NCI-H2029 treated with DMSO at 0.1 percent for 48 hours (cell line): ENCODE measurements at places on chromosomes 4 and X.
A peak's percentile ranks its signal among the peaks of the same experiment; 100 is the strongest.

DNA sequence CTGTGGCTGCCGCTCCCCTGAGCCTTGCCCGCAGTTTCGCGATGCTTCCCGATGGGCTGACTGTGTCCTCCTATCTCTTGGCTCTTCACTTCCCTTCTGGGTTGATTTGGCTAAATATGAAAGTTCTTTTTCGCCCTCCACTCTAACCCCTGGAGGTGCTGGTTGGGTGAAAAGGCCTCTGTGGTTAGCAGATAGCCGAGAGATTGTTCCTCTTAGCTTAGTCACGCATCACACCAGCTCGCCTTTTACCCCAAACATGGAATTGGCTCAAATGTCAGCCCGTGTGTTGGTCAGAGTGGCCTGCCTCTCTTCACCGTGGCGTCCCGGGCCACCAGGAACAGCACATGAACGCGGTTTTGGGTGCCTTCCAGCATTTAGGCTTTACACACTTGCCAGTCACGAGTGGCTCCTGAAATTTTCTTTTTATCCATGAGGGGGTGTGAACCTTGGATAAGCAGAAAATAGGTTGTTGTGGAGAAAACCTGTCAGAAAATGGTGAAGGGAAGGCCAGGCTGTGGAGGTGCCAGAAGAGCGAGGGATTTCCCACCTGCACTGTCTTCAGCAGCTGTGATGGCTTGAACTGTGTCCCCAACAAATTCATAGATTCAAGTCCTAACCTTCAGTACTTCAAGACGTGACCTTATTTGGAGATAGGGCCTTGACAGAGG, 8.9 kb downstream of the CLCN4 start:
- DNase-seq = no peak

GRCh38 chr4:129916991-129917390, 821.0 kb downstream of the C4orf33 start:
- DNase-seq = no peak

DNA sequence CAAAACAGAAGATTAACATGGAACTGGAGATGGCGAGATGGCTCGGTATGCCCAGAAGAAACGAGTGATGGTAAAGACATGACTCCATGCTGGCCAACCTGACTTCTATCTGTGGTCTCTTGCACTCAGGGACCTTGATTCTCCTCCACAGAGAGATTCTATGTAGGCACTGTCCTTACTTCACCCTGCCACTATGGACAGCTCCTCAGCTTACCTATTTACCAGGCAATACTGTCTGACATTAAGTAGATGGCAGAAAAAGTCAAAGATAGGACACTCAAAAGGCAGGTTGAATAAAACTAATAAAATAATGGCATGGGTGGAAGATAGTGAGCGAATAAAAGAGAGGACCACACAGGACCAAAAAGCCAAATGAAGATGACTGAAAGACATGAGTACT, 35.2 kb upstream of the NDNF start:
- no peak for DNase-seq

DNA sequence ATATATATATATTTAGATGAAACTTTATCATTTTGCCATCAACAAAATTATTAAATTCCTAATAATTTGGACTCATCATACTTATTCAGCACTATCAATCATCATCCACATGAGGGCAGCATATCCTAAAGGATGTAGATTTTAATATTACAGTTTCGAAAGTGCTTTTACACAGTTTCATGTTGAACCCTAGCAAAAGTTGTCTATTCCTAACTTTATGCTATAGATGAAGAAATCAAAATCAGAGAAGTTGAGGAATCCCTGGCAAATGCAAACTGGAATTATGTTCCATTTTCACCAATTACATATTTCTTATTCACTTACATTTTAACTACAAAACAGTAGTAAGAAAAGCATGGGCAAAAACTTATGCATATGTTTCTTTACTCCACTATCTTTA, 36.6 kb upstream of the UGT2A1 start:
- peak; percentile 56 for DNase-seq

GRCh38 chrX:9865804-9866472, 79.7 kb downstream of the SHROOM2 start:
- no peak for DNase-seq

DNA sequence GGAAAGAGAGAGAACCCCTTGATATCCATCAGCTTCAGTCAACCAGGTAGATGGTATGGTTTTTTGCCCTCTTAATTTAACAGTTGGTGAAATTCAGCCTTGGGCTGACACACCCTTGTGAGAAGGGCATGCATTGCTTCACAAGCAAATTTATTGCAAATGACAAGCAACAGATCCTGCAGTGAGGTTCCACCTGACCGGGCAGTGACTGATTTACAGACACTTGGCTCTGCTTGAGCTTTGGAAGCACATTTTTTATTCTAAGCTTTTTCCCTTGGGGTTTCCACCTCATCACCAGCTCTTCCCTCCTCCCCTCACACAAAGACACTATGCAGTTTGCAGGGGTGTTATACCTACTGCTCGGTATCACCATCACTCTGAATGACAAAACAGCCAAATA, 28.3 kb upstream of the SERTM2 start:
- DNase-seq = no peak

GRCh38 chrX:127552571-127552970, 499.6 kb downstream of the ACTRT1 start:
- no peak for DNase-seq

DNA sequence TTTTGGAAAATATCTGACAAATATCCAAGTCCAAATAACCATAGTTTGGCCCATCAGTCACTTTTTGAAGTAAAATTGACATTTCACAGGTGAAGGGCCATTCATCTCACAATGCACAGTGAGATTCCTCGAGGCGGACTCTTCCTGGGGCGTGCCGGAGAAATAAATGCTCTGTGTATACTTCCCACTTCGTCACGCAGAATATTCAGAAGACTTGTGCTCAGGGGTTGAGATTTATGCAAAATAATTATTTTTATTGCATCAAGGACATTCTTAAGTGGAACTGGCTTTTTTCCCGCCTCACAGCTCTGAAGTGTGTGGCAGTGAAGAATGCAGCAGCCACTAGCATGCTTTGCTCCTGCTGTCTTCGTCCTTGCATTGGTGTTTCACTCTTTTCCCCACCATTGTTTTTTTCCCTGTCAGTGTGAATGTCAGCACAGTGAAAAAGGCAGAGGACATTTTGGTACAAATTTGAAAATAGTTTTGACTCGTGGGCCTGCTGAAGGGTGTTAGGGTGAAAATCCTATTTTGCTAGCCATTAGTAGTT, 70.6 kb downstream of the FAM193A start:
- DNase-seq = no peak

- peak; percentile 15 for DNase-seq
These were observed 89.1 kb downstream of the LARP7 start for GRCh38 chr4:112726041-112726440.

DNA sequence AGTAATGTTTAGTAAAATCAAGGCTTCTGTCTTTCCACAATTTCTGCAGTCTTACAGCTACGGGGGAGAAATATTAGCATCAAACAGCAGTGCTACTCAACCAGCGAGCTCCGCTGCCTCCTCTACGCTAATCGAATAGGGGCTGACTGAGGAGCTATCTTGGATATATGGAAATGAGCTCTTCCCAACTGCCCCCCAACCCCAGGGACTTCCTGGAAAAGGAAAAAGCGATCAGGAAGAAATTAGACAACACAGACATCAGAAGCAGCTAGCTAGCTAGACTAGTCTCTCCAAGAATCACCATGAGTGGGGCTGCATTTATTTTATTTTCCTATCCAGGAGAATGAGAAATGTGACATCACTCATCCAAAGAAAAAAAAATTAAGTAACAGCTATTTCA, 7.6 kb downstream of the NKX6-1 start:
- no peak for DNase-seq

- no peak for DNase-seq
These were observed 52.9 kb upstream of the PAGE5 start for GRCh38 chrX:55167124-55167803.

DNA sequence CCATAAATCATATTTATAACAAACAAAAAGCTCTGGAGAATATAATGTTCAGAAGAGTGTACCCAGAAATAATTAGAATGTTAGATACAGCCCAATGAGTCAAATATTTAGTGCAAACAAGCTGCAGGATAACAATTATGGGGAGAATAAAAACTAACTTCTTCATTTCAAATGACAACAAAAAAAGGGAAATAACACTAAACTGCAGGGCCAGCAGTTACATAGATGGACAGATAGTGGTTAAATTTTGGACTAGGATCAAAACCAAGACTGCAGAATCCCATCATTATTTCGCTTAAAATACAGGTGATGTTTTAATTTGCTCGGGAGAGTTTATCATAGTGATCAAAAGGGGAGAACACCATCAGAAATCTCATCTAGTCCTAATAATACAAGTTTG, 617 bp upstream of the GPR34 start:
- no peak for DNase-seq

- DNase-seq = no peak
These were observed at the start of gene SOD3 for GRCh38 chr4:24794916-24795665. Gene SOD3, plus strand, starts transcription at chr4:24795573. Its CDS starts 3,949 bp downstream, at chr4:24799522.

DNA sequence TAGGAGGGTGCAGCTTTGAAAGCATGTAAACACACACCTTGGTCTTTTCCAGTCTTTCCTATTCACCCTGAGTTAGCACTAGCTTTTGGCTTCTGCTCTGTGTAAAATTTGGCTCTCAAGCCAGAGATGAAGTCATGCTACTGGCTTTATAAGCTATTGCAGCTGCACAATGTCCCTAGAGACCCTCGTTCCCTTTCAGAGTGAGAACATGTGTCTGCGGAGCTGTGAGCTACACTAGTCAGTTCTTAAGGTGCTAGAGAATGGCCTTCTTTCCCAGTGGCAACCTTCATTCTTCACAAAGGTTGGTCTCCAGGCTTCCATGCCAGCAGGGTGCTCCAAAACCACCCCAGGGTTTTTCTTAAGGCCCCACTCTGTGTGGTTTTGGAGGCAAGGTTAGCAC, 199.1 kb downstream of the SPATA18 start:
- no peak for DNase-seq

- no peak for DNase-seq
These were observed 56.4 kb downstream of the IRF2 start for GRCh38 chr4:184417802-184418511.

- DNase-seq = peak; percentile 61
These were observed 144.6 kb upstream of the NOCT start for GRCh38 chr4:138870737-138871554.

DNA sequence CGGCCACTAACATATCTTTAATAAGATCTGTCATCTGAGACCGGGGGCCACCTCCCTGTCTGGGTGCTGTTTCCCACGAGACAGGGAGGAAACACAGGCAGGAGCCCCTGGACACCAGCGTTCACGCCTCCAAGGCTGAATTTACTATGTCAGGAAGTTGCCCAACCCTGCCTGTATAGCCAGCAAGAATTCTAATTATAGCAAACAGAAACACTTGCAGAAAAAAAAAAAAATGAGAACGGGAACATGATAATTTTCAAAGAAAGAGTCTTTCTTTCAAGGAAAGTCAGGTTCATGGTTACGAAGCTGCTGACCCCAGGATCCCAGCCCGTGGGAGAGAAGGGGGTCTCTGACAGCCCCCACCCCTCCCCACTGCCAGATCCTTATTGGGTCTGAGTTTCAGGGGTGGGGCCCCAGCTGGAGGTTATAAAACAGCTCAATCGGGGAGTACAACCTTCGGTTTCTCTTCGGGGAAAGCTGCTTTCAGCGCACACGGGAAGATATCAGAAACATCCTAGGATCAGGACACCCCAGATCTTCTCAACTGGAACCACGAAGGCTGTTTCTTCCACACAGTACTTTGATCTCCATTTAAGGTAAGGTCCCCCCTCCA, at the start of gene IL3RA:
Gene IL3RA (plus strand): TSS at position 455 of the 613 bp plus-strand sequence. CDS start 4,981 bp downstream, outside the sequence.
- DNase-seq = no peak

GRCh38 chr4:53744446-53745160, 153.3 kb upstream of the LNX1 start:
- DNase-seq = no peak

GRCh38 chr4:54065282-54066087, 1.1 kb upstream of the CHIC2 start:
- no peak for DNase-seq

DNA sequence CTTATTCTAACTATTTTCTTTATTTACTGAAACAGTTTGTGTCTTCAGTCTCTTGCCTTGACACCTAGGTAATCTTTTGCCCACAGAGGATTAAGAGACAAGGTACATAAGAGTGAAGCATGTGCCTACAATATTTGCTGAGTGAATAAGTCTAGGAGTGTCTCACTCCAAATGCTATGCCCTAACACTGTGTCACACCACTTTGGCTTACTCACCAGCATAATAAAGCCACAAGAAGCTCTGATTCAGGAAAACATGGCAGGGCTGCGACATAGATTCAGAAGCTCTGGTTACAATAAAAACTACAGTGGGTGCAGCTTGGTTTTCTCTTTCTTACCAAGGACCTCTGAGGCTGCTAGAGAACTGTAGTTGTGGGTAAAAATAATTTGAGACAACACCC, 127.1 kb downstream of the RBM46 start:
- DNase-seq = no peak

DNA sequence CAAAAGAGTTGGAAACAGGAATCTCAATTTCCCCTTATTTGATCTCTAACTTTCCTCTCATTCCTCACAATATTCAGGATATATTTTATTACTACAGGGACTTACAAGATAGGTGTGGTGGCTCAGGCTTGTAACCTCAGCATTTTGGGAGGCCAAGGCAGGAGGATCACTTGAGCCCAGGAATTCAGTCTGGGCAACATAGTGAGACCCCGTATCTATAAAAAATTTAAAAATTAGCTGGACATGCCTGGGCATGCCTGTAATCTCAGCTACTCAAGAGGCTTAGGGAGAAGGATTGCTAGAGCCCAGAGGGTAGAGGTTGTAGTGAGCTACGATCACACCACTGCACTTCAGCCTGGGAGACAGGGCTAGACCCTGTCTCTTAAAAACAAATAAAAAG, 200.4 kb downstream of the CAMK2D start:
- no peak for DNase-seq

DNA sequence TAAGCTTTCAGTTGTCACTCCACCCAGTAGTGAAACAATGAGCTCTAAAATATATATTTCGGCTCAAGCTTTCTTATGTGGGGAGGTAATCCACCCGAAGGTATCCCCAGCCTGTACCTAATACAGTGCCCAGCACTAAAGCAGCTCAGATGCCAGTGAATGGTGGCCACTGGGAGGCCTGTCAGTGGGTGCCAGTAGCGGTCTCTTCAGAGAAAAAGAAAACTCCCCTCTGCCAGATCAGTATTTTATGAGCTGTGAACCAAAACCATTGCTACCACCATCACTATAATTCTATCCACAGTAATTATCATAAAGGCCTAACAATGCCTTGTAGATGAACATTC, 835 bp upstream of the NFKB1 start:
- no peak for DNase-seq

- DNase-seq = no peak
These were observed 417.4 kb downstream of the SPOCK3 start for GRCh38 chr4:166816890-166817289.

GRCh38 chrX:37998586-37999262, 7.6 kb upstream of the SYTL5 start:
- peak; percentile 42 for DNase-seq

DNA sequence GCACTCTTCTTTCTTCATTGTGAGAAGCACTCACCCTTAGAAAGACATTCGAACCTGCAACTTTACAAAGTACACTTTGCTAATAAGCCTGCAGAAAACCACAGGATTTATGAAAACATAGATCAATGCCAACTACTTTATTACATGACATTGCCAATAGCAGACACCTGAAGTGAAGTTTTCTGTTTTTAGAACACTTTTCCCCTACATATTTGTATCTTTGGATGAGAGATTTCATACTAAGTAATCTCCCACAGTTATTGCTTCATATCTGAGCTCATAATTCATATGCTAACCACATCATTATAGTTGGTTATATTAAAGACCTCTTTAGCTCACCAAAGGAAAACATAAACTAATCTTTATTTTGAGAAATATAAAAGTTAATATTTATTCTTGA, 276.5 kb upstream of the CTSO start:
- no peak for DNase-seq

GRCh38 chr4:110615353-110616237, 7.3 kb downstream of the PITX2 start:
- no peak for DNase-seq
